Prostate gland (tissue), 2 donors: ENCODE measurements at places on chromosomes 7 and 10.

GRCh38 chr10:29535012-29535777 is 99.6 kb downstream of the SVIL start:
- peak; percentile 69 for DNase-seq

- no peak for DNase-seq
These were observed 111.5 kb downstream of the PRPF18 start for GRCh38 chr10:13698217-13698616.

DNA sequence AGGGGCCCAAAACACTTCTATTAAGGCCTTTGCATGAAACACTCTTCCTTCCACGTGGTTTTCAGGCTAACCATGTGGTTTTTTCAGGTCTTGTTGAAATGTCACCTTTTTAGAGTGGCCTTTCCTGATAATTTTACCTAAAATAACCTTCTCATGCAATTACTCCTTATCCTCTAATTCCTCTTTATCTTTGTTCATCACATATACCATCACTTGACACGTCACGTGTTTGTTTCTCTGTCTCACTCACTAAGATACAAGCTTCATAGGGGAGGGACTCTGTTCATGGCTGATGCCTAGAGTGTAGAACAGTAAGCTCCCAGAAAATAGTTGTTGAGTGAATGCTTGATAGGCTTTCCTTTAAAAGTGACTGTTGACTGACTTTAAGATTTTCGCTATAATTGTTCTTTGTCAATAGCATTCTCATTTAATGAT is 63.7 kb downstream of the ST7 start:
- DNase-seq, result no peak

DNA sequence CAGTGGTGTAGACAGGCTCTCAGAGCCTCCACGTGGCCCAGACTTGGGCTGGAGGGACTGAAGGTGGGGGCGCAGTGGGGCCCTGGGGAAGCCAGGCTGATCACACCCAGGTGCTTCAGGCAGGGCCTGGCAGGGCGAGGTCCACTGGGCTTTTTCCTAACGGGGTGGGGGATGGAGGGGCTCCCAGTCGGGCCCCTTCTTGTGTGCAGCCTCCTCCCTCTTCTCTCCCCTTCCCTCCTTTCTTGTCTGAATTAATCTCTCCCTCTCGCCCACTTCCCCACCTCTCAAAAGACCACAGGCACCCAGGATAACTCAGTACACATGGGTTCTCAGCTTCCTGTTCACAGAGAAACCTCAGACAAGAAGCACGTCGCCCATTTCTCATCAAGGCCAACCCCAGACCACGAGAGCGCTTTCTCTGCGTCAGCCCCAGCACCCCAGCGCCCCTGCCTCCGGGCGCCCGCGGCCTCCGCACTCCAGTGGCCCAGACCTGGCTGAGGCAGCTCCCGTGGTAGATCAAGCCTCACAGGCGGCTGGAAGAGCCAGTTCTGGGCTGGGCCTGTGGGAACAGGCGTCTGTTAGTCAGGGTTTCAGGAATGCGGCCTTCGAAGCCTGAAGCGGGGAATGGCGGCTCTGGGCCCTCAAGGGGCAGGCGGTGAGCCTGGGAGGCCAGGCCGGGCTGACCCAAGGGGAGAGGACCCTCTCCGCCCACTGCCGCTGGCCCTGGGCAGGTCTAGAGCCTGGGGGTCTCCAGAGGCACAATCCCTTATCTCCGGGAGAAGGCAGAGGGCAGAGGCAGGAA is 50.6 kb downstream of the PWWP2B start:
- peak; percentile 68 for DNase-seq

- no peak for DNase-seq
These were observed 58.0 kb downstream of the AHCYL2 start for GRCh38 chr7:129282865-129283264.

DNA sequence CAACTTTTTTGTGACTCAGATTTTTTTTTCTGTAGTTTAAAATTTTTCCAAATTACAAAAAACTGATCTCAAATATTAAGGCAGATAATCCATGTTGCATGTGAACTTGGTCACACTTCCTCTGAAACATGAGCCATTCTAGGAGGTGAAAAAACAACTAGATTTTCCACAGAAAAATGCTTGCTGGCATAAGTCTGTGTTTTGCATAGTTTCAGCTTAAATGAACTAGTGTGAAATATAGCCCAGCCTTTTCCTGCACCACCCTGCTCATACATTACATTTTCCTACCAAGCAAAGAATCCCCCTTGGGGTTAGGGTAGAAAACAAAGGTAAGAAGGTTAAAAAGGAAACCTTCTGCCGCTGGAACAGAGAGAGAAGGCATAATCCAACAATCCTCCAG is 48.2 kb downstream of the SLC25A13 start:
- no peak for DNase-seq

GRCh38 chr7:57867884-57868701 is 418.1 kb downstream of the ZNF716 start:
- DNase-seq, result no peak

DNA sequence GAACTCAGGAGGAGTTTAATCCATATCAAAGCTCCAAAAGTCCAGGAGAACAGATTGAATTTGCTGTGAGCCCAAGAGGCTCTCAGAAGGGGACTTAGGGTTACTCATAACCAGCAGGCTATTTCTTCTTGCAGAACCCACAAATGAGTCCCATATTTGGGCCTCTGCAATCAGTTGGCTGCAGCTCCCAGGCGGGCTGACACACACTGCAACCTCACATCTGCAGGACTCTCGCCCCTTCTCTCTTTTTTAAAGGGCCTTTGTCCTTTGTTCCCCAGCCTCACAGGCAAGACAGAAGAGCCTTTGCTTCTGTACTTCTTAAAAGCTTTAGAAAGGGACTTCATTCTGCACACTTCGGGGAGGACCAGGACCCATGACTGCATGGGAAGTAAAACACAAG is 26.7 kb downstream of the CREB3L2 start:
- no peak for DNase-seq

DNA sequence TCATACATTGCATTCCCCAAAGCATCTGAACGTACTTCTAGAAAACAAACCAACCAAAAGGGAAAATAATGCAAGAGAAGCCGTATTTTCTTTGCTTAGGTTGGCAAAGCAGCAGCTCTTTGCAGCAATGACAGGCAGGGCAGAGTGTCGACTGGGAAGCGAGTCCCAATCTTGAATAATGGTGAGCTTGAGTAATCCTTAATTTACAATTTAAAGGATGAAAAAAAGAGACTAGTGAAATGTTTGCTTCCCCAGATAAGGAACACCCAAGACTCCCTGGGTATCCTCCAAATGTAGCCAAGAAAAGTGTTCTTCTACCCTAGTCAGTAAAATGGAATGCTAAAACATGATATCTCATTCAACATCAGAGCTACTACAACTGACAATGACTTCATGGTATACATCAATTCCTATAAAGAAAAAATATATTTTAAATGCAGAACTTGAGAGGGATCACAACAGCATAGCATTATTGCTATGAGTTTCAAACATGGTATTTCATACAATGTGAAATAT is 32.0 kb downstream of the GPAM start:
- DNase-seq, result no peak

- peak; percentile 19 for DNase-seq
These were observed 809 bp upstream of the OGA start for GRCh38 chr10:101818872-101819633.

GRCh38 chr7:106848851-106849442 is 16.1 kb upstream of the PIK3CG start:
- no peak for DNase-seq

DNA sequence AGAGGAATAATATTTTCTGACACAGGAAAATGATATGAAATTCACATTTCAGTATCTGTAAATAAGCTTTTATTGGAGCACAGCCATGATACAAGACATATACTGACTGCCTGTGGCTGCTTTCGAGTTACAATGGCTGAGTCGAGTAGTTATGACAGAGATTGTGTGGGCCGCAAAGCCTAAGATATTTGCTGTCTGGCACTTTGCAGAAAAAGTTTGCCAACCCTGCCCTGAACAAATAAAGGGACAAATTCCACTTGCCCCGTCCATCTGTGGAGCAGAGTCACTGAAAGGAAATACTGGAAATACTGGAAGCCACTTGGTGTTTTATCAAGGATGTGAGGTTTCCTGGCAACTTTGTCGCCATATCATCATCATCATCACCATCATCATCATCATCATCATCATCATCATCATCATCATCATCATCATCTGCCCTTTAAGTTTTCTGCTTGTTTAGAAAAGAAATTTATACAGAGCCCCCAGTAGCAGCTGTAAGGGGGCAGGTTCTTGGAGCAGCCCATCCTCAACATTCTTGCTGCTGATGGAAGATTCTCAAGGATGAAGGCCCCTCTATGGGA is 85.8 kb downstream of the TCF7L2 start:
- DNase-seq, result no peak

DNA sequence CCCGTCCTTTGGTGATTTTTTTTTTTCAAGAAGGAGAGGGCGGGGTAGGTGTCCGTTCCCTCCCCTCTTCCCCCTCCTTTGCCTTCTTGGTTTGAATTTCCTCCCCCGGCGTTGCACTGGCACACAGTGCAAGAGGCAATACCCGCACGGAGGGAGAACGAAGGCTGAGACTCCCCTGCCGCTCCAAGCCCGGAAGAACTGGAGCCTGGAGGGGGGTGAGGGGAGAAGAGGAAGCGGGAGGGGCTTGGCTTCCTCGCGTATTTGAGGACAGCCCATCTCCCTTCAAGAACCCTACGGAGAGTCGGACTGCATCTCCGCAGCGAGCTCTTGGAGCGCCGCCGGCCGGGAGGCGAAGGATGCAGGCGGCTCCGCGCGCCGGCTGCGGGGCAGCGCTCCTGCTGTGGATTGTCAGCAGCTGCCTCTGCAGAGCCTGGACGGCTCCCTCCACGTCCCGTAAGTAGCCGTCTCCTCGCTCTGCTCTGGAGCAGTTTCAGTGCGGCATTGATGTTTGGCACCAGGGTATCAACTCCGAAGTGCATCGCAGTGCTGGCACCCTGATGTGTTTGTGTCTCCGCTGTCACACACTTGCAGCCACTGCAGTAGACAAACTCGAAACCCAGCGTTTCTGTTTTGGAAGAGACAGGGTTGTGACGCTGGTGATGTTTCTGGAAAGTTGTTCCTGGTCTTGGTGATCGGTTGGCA is at the start of gene CNTNAP2:
Gene CNTNAP2, plus strand, starts transcription at position 281 of the 702 bp plus-strand sequence. Its CDS starts 76 bp downstream, at position 357.
- DNase-seq, result peak; percentile 5

GRCh38 chr10:122246830-122247520 is 24.1 kb upstream of the BTBD16 start:
- no peak for DNase-seq

DNA sequence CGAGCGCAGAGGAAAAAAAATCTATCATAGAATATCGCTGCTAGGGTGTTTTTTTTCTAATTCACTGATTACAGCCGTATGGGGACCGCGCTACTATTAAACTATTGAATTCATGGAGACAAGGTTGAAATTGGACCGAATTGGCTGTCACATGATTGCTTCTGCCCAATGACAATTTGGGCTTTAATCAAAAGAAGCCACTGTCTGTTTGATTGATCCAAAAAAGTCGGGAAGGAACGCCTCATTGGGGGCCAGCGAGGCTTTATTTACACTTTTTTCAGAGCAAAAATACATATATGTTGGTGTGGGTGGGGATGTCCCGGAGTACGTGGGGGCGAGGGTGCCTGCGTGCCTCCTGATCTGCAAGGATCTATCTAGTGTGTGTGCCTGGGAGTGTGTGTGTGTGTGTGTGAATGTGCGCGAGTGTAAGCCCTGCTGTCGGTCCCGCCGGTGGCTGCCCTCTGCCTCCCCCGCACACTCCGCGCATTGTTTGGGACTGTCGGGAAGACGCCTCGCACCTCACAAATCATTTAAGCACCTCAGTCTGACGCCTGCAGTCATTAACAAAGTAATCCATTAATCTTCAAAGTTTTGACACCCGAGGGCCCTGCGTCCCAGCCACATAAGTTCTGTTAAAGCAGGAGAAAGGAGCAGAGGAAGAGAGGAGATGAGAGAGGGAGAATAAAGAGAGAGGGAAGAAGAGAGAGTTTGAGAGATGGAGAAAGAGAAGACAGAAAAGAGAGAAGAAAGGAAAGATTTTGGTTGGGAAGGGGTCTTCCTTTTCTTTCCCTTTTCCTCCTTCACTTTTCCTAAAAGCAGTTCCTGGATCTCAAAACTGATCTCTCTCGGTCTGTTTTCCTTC is at the start of gene HOXA2:
Gene HOXA2, minus strand, starts transcription at position 103 of the 862 bp plus-strand sequence. CDS start 183 bp downstream, outside the sequence.
- DNase-seq, result no peak

DNA sequence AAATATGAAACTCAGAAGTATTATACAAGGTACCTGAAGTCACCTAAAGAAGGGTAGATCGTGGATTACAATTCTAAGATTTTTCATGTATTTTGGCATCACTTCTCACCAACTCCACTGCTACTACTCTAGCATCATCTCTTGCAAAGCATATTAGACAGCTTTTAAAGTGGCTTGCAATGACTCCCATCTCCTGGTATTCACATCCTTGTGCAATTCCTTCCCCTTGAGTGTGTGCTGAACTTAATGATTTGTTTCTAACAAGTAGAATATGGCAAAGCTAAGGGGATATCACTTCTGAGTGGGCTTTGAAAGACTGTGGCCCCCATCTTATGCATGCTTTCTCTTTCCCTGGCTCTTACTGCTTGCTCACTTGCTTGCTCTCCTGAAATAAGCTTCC is 280.2 kb downstream of the SNX13 start:
- no peak for DNase-seq

DNA sequence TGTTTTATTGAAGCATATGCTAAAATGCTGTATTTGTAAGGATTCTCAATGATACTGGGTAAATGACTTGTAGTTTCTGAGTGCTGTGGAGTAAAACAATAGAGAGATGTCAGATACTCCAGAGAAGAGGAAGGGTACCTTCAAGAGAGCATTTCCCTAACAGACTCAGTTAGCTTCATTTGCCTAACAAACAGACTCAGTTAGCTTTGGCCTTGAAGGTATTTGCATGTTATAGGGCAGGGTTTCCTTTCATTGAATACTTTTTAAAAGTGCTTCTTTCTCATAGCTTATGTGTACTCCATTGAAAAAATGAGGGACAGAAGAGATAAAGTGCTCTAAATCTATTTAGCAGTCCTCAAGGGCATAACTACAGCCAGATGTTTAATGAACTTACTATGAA is 101.8 kb downstream of the CHN2 start:
- no peak for DNase-seq

- DNase-seq, result no peak
These were observed 58.0 kb downstream of the LSMEM1 start for GRCh38 chr7:112538726-112539255.

DNA sequence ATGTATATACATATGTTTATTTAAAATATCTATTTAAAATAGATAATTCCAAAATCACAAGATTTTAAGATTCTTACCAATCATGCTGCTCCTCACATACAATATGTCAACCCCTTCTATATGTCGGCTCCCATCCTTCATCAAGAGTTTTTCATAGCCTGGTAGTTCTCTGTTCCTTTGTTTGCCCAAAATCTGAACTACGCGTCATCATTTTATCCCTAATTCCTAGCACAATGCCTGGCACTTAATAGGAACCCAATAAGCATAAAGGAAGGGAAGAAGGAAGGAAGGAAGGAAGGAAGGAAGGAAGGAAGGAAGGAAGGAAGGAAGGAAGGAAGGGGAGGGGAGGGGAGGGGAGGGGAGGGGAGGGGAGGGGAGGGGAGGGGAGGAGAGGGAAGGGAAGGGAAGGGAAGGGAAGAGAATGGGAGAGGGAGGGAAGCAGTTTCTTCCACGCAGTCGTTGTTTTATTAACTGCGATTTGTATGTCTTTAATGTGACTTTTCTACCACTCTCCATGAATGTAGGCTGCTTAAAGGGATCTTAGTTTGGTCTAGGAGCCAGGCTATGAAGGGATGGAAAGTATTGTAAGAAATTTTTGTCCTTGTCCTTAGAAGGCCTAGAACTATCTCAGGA is 83.3 kb upstream of the PCGF5 start:
- no peak for DNase-seq
